Lower lobe of right lung (tissue), 2 donors: ENCODE measurements at places on chromosomes 7 and 10. TPM values are rescaled to one million over a fixed set of nuclear protein-coding genes. Genes with fewer than 3 reads are reported as not detected.
A peak's percentile ranks its signal among the peaks of the same experiment; 100 is the strongest.

DNA sequence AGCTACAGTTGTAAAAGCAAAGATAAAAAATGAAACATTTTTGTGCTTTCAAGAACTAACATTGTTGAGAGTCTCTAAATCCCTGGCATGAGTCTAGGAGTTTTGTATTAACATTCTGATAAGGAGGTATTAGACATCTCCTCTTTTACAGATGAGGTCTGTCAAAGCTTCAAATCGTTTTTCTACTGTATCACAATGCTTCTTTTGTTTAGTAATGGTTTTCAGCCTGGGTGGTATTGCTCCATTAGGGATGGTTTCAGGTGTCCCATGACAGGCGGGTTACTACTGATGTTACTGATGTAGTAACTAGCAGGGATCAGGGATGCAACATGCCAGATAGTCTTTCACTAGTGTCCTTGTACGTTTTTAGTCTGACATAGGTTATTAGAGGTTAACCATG lies 27.4 kb downstream of the STAM start:
- H3K4me3 ChIP-seq, result no peak overlapping the region
- no peaks in the 10 kb centered on the region for H3K27me3 ChIP-seq

GRCh38 chr10:33146189-33147012 lies 188.1 kb downstream of the NRP1 start:
- no peaks in the 10 kb centered on the region for H3K4me1 ChIP-seq
- no peaks in the 10 kb centered on the region for H3K36me3 ChIP-seq
- no peaks in the 10 kb centered on the region for H3K27me3 ChIP-seq
- no peak overlapping the region for H3K4me3 ChIP-seq
- no peak overlapping the region for H3K27ac ChIP-seq

GRCh38 chr10:5148678-5149032 lies 36.3 kb downstream of the AKR1C8 start:
- H3K27ac ChIP-seq, result no peak overlapping the region
- H3K4me3 ChIP-seq, result no peak overlapping the region

GRCh38 chr7:151632750-151633515 lies 113.2 kb upstream of the RHEB start:
- DNase-seq, result peak; percentile 81
- no peaks in the 10 kb centered on the region for H3K27me3 ChIP-seq
- peak overlapping the region; percentile 90 for H3K27ac ChIP-seq
- H3K4me3 ChIP-seq, result peak overlapping the region; percentile 59
- peaks cover 15% of the 10 kb centered on the region for H3K4me1 ChIP-seq

DNA sequence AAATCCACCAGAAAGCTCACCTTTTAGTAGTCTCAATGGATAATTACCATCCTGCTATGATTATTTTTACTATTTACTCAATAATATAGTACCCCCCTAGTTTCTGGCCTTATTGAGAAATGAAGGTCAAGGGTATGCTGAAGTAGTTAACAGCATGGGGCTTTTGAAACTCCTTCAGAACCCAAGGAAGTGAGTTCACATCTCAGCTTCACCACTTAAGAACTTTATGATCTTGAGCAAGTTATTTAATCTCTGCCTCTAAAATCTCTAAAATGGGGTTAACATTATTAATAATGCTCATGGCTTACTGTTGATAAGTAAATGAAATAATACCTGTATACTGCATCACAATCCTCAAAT lies 5.8 kb downstream of the MTPN start:
- H3K36me3 ChIP-seq, result peaks cover 5% of the 10 kb centered on the region
- H3K4me3 ChIP-seq, result no peak overlapping the region
- H3K27ac ChIP-seq, result no peak overlapping the region
- no peak for DNase-seq
- H3K27me3 ChIP-seq, result no peaks in the 10 kb centered on the region

GRCh38 chr7:100573691-100574361 lies at the start of gene SAP25:
Gene SAP25, minus strand, starts transcription at chr7:100573900. Its CDS starts 158 bp downstream, at chr7:100573742.
- H3K4me1 ChIP-seq, result peaks cover 21% of the 10 kb centered on the region
- DNase-seq, result no peak
- no peak within 1 kb of the TSS for H3K27ac ChIP-seq
- H3K4me3 ChIP-seq, result no peak within 1 kb of the TSS
- H3K27me3 ChIP-seq, result no peaks in the 10 kb centered on the region

The PPP1R3C gene
- total RNA-seq, result 10.8 TPM

The CALN1 gene
- total RNA-seq, result not detected
